Omental fat pad (tissue), 4 donors: ENCODE measurements at places on chromosomes 2 and 18.

- DNase-seq: no peak
Measured at GRCh38 chr18:36942264-36942663, 113.3 kb downstream of the KIAA1328 start.

DNA sequence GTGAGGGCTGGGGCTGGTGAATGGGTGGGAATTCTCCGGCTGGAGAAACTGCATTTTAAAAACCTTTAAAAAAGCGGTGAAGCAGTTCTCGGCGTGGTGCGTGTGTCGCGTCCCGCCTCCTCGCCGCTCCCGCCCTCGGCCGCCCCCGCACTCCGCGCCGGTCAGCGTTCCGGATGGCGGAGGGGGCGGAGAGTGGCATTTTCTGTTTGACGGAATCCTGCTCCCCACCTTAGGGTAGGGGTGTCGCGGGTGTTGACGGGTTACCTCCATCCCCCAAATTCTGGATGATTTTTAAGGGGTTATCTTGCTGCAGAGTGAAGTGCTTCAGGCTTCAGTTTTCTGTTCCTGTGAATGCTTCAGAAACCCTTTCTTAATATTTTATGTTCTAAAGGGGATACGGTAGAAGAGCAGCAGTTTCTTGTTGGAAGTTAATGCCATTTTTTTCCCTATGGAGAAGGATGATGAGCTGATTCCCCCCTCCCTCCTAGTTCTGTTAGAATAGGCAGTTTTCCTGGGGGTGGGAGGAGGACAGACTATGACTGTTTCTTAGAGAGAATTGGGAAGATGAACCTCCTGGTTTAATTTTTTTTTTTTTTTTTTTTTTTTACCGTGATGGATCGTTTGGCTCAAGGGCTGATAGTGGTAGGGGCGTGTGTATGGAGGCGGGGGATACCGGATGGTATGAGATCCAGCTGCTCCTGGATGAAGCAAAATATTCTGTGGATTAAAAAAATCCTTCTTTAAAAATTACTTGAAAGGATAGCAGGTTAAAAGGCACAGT lies 756 bp downstream of the ABI2 start:
- DNase-seq: no peak

GRCh38 chr2:30367232-30368070 lies 79.6 kb upstream of the LCLAT1 start:
- no peak for DNase-seq

DNA sequence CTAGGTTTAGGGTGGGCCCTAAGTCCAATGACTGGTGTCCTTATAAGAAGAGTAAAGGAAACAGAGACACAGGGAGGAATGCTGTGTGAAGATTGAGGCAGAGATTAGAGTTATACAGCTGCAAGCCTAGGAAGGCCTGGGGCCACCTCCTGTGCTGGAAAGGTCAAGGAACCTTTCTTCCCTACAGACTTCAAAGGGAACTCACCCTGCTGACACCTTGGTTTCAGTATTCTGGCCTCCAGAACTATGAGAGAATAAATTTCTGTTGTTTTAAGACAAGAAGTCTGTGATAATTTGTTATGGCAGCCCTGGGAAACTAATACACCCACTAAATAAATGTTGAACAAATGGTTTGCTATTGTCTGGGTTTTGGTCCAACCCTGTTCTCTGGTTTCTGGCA lies 102.3 kb upstream of the NEUROD1 start:
- DNase-seq: no peak

- DNase-seq: no peak
Measured at GRCh38 chr2:215441560-215442400, 5.9 kb upstream of the FN1 start.

DNA sequence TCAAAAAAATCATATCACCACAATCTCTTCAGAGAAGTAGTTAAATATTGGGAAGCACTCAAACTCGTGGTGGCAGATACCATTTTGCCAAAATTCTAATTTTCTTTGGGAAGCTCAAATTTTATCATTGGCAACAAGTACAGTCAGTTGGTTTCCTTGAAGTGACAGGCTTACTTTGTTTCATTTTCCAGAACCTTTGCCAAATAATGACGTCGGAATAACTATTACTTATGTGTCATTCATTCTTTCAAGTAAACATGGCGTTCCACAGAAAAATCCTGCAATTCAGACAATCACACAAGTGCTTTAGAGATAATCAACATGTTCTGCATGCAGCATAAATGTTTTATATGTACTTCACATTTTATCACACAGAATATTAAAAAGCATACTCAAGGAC lies 5.4 kb downstream of the TTLL4 start:
- no peak for DNase-seq

GRCh38 chr2:28436525-28437051 lies 43.9 kb downstream of the FOSL2 start:
- no peak for DNase-seq

DNA sequence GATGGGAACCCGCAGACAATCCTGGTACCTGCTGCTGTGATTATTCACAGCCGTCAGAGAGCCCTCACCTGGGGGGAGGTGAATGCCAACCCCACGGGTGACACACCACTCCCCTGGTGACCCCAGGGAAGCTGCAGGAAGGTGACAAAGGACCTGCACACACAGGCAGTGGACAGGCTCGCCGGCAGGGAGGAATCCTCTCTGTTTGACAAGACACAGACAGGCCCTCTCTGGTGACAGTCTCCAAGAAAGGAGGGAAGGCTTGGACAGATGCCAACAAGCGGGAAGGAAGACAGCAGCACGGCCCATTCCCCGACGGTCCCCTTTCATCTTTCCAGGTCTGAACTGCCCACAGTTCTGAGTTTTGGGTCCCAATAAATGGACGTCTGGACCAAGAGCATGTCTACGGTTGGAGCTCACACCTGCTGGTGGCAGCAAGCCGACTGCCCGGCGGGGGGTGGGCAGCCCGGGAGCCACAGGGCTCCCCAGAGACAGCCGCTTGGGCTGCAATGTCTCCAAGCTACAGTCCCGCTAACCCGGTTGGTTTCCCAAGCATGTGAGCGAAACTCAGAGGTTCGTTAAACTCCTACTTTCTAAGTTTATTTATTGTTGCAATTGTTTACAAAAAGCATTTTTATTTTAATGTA lies 31.8 kb downstream of the HDAC4 start:
- no peak for DNase-seq

DNA sequence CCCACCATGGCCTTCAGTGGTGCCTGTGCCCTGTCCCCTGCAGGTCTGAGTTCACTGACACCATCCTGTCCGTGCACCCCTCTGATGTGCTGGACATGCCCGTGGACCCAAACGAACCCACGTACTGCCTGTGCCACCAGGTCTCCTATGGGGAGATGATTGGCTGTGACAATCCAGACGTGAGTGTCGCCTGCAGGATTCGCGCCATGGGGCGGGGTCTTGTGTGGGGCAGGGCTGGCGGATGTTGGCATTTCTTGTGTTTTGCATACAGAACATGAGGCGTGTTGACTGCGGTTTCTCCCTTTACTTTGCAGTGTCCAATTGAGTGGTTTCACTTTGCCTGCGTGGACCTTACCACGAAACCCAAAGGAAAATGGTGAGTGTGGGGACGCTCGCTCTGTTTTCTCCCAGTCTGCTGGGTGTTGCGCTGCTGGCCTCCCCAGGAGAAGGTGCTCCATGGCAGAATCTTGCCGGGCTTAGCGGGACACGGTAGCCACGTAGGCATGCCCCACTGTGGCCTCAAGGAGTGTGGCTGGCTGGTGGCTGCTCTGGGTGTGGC lies 11.5 kb upstream of the D2HGDH start:
- DNase-seq: no peak

DNA sequence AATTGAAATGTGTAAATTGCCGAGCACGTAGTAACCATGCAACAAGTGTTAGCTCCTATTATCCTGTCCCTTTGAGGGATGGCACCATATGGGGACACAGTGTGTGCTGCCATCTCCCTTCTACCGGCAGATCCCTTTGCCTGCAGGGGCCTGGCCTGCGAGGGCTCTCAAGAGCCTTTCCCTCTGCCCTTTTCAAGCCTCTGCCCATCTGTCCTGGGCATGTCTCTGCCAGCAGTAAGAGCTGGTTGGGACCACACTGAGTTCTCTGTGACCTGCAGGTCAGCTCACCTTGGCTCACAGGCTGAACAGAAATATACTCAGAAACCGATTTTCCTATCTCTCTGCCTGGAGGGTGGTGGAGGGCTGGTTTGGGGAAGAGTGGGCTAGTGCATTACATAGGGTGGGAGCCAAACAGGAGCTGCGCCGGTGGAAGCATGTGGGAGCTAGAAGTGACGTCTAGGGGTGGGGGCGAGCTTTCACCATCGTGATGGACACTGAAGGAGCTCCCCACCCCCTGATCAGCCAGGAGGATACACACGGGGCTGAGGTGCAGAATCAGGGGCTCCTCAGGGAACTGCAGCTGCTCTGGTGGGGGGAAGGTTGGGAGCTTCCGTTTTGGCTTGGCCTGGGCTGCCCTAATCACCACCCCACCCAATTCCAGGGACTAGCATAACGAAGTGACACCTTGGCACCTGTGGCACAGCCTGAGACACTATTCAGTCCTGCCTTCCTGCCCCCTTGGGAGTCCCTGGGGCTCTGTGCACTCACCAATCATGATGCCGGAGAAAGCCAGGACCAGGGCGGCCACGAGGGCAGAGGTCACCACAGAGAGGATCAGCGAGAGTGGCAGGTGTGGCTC lies 109.7 kb downstream of the CLIP4 start:
- DNase-seq: no peak

DNA sequence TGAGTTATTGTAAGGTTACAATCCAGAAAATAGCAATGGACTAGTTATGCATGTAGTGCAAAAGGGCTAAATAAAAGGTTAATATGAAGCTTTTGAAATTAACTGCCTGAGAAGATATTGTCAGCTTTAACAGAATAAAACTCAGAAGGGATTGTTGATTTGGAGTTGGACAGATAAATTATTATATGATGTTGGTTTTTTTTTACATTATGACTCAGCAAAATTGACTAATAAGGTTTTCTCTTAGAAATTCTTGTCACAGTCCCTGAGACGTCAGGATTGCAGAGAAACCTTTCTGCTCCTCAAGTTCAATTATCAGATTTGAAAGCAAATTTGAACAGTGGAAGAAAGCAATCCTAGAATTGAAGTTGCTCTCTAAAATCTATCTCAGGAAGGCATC lies 946.9 kb downstream of the CBLN2 start:
- no peak for DNase-seq

DNA sequence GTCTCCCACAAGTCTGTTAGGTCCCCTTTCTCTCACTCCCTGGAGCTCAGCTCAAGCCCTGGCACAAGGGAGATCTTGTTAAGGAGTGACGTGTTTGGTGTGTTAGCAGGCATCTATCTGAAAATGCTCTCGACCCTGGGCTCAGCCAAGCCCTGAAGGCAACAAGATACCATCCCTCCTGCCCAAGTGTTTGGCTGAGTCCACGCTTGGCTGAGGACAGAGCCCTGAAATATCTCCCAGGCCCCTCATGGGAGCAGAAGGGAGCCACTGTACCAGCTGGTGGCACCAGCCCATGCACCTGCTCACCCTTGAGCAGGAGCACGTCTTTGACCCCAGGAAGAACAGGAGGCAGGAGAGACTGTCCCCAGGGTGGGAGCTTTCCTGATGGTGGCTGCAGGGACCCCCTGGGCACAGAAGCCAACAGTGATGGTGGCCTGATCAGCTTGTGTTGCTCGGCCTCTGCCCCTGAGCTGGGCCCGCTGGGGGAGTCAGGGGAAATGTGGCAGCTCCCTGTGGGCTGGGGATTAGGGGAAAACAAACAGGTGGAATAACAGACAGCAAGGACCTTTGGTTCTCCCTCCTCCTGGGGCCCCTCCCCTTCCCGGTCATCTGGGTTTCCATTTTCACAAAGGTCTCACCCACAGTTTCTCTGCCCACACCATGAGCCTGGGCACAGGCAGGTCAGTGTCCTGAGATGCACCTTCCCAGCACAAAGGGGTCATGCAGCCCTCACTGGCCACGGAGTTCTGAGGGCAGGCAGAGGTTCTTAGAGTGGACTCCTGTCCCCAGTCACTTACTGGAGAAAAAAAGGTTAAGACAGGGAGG lies 91.6 kb downstream of the RHOB start:
- no peak for DNase-seq

GRCh38 chr18:68298330-68298729 lies 416.6 kb downstream of the TMX3 start:
- no peak for DNase-seq

GRCh38 chr18:70380915-70381896 lies 92.4 kb downstream of the SOCS6 start:
- no peak for DNase-seq

DNA sequence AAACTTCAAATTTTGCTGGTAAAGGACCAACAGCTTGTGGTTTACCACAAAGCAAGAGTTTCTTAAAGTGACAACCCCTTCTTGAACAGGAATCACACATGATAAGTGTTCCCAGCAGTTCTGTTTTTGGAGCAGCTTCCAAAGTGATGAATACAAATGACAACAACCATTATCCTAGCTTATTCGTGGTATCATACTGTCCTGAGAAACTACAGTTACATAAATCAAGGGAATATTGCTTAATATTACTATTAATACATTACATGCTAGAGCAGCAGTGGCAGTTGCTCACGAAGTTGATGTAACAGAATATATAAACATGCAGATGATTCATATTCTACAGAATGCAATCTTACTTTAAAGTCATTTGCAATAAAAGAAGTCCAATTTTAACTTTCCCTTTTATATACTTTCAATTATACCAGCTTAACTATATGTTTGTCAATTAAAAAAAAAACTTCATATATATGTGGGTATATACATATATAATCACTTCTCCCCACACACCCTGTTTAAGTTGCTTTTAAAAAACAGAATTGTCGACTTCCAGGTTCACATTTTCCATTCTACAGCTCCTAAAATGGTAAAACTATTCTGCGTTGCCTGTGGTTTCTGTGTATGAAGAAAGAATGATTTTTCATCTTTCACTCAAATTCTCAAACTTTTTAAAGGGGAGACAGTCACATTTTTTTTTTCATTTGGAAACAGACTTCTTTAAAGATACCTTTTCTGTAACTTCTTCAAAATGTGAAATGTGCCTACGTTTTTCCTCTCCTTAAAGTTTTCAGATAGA lies 713.6 kb downstream of the TDRD15 start:
- no peak for DNase-seq

- DNase-seq: no peak
Measured at GRCh38 chr2:218371983-218372350, 10.1 kb upstream of the SLC11A1 start.

DNA sequence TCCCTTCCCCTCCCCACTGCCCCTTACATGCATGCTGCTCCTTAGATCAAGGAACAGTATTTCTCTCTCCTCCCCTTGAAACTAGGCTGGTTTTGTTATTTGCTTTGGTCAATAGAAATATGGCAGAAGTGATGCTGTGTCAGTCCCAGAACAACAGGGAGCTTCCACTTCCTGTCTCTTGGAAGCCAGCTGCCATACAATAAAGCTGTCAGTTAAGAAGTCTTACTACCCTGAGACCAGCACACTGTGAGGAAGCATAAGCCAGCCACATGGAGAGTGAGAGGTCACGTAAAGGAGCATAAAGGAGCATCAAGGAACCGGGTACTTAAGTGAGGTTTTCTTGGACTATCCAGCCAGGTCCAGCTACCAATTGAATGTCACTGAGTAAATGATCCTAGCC lies 126.6 kb downstream of the NOL4 start:
- DNase-seq: no peak

GRCh38 chr2:229230911-229231310 lies 40.2 kb downstream of the PID1 start:
- DNase-seq: no peak
